ENCODE measurements at places on chromosomes 1 and 21.

GRCh38 chr1:116686175-116686574, 18.6 kb upstream of the IGSF3 start:
- DNase-seq = no peak

GRCh38 chr1:53822931-53823330, 15.2 kb downstream of the NDC1 start:
- no peak for DNase-seq

- DNase-seq = no peak
Observed at GRCh38 chr1:54967372-54967771, 13.1 kb upstream of the TMEM61 start.

DNA sequence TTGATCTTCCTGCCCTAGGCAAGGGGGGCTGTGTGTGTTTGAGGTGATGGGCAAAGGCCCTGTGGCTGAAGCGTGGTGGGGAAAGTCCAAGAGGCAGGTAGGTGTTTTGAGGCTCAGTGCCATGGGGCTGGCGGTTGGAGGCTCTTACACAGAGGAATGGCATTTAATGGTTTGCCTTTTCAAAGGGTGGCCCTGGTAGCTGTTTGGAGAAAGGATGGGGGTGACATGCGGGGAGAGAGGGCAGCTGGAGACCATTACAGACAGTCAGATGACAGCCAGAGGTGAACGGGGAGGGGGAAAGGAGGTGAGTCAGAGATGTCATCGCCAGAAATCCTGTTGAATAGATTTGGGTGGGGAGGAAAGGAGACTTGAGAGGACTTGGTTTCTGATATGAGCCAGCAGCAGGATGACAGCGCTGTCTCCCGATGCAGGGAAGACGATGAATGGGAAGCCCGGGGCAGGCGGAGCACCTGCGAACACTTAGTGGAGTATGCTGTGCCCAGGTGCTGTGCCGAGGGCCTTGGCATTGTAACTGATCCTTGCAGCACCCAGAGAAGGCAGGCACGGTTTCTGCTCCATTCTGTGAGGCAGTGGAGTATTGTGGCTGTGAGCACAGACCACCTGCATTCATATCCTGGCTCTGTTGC, 56.3 kb downstream of the MAN1C1 start:
- DNase-seq = no peak

DNA sequence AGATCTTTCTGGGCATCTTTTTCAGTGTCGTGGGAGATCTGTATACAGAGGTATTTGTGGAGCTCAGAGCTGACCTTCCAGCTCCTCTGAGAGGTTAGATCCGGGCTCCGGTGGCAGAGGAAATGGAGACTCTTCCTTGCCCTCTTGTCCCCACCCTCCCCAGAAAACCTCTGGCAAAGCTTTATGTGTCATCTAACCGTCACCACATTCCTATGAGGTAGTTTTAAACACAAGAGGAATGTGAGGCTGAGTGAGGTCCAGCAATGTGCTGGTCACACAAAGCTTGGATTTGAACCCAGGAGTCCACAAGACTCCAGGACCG, 1.2 kb downstream of the CD160 start:
- no peak for DNase-seq

- DNase-seq = no peak
Observed at GRCh38 chr1:240343966-240344365, 252.3 kb downstream of the FMN2 start.

DNA sequence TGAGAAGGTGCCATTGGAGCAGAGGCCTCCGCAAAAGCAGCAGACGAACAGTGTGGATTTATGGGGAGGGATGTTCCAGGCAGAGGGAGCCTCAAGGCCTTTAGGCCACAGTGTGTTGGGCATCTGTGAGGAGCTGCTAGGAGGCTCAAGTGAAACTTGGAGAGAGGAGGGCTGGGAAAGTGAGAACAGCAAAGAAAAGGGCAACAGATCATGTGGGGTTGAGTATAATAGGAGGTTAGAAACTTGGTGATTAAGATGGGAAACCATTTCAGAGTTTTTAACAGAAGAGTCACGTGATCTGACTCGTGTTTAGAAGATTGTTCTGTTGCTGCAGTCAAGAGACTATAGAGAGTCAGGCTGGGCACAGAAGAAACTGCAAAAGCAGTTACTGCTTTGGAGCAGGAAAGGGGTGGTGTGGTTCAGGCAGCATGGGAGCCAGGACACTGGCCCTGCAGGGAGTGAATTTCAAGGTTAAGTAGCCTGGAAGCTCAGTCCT, 277.0 kb downstream of the DISC1 start:
- DNase-seq = no peak
